ENCODE measurements at places on chromosomes 5 and 9. TPM values are rescaled to one million over a fixed set of nuclear protein-coding genes. Genes with fewer than 3 reads are reported as not detected.
A peak's percentile ranks its signal among the peaks of the same experiment; 100 is the strongest.

DNA sequence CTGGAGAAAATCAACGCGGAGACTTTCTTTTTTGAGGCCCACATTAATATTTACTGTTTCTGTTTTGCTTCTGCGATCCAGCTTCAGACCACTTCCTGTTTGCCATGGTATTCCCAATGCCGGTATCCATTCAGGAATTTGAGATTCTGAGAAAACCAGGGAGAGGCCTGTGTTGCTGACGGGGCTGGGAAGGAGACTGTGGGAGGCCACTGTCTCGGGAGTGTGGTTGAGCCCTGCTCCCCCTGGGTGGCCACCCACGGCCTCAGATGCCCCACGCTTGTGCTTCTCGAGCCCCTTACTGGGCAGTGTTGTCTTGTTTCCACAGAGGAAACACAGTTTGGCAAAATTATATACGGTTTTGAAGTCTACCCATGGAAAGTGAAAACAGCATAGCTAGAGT lies 403.6 kb upstream of the IRX2 start:
- DNase-seq: no peak

- peak; percentile 64 for DNase-seq
Measured at GRCh38 chr5:74231697-74232096, 408.8 kb downstream of the ENC1 start.

DNA sequence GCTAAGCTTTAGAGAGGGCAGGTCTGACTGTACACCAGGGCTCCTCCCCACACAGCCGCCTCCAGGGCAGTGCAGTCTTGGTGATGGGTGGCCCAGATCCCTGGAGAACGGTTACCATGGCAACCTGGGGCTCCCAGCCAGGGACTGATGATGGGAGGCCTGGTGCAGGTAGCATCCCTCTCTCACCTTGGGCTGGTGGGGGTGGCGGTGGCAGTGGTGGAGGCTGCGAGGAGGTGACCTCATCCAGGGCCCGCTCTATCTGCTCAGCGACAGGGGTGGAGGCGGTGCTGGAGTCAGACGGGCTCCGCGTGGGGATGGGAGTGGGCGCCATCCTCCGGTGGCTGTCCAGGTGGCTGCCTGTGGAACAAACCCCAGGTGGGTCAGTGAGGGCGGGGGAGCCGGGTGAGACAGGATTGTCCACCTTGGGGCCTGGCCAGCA lies 12.3 kb downstream of the PRR7 start:
- DNase-seq: peak; percentile 70

DNA sequence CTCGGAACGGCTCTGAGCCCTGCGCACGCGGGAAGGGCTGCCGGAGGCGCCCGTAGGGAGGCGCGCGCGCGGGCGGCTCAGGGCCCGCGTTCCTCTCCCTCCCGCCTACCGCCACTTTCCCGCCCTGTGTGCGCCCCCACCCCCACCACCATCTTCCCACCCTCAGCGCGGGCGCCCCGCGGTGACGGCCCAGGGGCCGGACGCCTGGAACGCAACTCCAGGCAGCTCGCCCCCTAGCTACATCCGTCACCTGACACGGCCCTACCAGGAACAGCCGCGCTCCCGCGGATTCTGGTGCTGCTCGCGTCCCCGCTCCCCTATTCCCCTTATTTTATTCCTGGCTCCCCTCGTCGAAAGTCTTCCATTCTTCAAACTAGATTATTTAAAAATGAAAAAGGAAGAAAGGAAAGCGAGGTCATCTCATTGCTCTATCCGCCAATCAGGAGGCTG lies at the start of gene CDKN2B-AS1:
TSS of gene CDKN2B-AS1 (plus strand) at position 236 of the 450 bp plus-strand sequence.
- DNase-seq: peak; percentile 81

- peak; percentile 78 for DNase-seq
Measured at GRCh38 chr5:16894236-16895057, 41.6 kb downstream of the MYO10 start.

GRCh38 chr5:179795863-179796833 lies 2.4 kb downstream of the LTC4S start:
- peak; percentile 94 for DNase-seq

DNA sequence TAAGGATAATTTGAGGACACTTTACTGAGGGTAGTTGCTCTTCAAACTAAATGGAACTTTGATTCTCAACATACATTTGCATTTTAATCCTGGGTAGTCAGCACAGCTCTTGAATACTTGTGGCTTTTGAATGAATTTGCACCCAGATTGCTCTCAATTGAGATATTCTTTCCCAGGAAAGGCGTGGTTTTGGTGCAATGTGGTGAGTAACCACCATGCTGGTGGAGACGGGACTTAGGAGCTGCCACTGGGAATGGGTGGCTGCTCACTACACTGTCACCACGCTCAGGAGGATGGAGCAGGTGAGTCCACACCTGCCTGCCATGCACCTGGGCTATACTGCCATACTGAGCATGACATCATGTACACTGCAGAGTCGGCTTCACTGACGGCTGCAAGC lies 99.2 kb downstream of the IRX1 start:
- peak; percentile 54 for DNase-seq

- no peak for DNase-seq
Measured at GRCh38 chr5:177361418-177362291, 3.9 kb downstream of the RGS14 start.

GRCh38 chr5:171715551-171715950 lies 70.1 kb upstream of the SMIM23 start:
- no peak for DNase-seq

- no peak for DNase-seq
Measured at GRCh38 chr9:136211441-136212344, 6.8 kb upstream of the LHX3 start.

- no peak for DNase-seq
Measured at GRCh38 chr9:81976351-81976750, 12.2 kb upstream of the SPATA31D1 start.

PCDHGA10 gene
- polyA plus RNA-seq: 4.6 TPM

INSL4 gene
- not detected for polyA plus RNA-seq

CXXC5 gene
- polyA plus RNA-seq: 83.7 TPM

FAM78A gene
- polyA plus RNA-seq: 0.23 TPM

PHF24 gene
- polyA plus RNA-seq: not detected

XPA gene
- polyA plus RNA-seq: 17.4 TPM

PFN3 gene
- polyA plus RNA-seq: not detected

FAM114A2 gene
- polyA plus RNA-seq: 25.3 TPM

MCTP1 gene
- polyA plus RNA-seq: 0.08 TPM

ASTN2 gene
- 5.8 TPM for polyA plus RNA-seq
